Esophagus squamous epithelium (tissue), 5 donors: ENCODE measurements at places on chromosomes 5 and 9.

DNA sequence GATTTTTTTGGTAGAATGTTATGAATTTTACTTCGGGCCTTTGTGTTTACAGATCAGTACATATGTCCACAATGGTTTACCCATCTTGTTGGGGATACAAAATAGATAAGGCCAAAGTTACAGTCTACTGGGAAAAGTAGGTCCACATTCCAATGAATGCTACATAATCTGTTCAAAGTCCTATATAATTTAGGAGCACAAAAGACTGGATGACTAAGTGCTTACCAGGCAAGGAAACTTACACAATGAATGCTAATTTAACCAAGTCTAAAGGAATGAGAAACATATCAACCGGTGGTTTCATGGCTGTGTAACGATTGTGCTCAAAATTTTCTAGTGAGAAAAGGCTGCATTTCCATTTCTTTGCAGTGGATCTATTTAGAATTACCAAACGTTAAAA is 97.4 kb upstream of the TRPM3 start:
- no peaks in the 10 kb centered on the region for H3K4me1 ChIP-seq
- H3K27ac ChIP-seq, result no peak overlapping the region
- H3K4me3 ChIP-seq, result no peak overlapping the region
- H3K36me3 ChIP-seq, result no peaks in the 10 kb centered on the region
- no peaks in the 10 kb centered on the region for H3K27me3 ChIP-seq
- DNase-seq, result no peak

- H3K27me3 ChIP-seq, result no peaks in the 10 kb centered on the region
- no peak overlapping the region for H3K4me3 ChIP-seq
- no peaks in the 10 kb centered on the region for H3K4me1 ChIP-seq
- DNase-seq, result no peak
- H3K36me3 ChIP-seq, result no peaks in the 10 kb centered on the region
- H3K27ac ChIP-seq, result no peak overlapping the region
Observed at GRCh38 chr9:81371824-81372223, 317.5 kb downstream of the TLE1 start.

- peak overlapping the region; percentile 27 for H3K4me3 ChIP-seq
- peak overlapping the region; percentile 94 for H3K27ac ChIP-seq
- no peak for DNase-seq
- H3K27me3 ChIP-seq, result no peaks in the 10 kb centered on the region
- no peaks in the 10 kb centered on the region for H3K36me3 ChIP-seq
Observed at GRCh38 chr9:95045751-95046150, 271.8 kb downstream of the FANCC start.

GRCh38 chr5:73796164-73797131 is 170.5 kb downstream of the ARHGEF28 start:
- no peaks in the 10 kb centered on the region for H3K27me3 ChIP-seq
- H3K4me3 ChIP-seq, result no peak overlapping the region
- H3K4me1 ChIP-seq, result peaks cover 16% of the 10 kb centered on the region
- H3K36me3 ChIP-seq, result no peaks in the 10 kb centered on the region
- no peak for DNase-seq

GRCh38 chr5:172312286-172312685 is 28.7 kb upstream of the UBTD2 start:
- H3K36me3 ChIP-seq, result no peaks in the 10 kb centered on the region
- no peaks in the 10 kb centered on the region for H3K27me3 ChIP-seq
- no peak overlapping the region for H3K27ac ChIP-seq
- H3K4me1 ChIP-seq, result peaks cover 4% of the 10 kb centered on the region
- DNase-seq, result no peak

DNA sequence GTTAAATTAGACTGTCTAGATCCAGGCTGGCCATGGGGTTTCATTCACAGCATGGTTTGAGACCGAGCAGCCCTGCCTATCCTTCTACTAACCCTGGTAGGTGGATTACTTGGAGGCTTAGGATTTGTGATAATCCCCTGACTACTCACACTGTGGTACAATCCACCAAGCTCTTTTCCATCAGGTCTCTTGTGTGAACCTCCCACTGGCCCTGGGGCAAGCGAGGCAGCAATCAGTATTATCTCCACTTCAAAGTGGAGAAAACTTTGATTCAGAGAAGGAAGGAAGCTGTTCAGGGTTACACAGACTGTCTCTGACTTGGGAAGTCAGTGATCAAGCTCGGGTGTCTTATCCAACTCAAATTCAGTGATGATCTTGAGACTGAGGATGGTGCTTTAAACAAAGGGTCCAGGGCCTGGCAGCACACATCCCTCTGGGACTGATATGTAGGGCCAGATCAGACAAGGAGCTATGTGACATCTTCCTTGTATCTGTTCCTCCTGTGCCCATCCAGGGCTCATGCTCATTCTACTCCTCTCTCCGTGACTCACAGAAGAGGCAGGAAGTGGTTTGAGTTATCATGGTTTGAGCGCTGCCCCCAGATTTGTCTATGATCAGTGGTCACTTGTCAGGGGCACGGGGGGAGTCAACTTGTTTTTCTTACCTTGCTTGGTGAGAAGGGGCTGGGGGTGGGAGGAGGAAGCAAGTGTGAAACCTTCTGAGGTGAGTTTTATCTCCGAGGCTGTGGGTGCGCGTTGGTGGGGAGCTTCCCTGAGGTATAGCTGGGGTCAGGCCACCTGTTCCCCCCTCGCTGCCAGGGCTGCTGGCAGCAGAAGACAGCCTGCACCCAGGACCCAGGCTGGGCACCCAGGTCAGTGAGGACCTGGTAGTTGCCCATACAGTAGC is 48.6 kb downstream of the RGS3 start:
- H3K36me3 ChIP-seq, result no peaks in the 10 kb centered on the region
- no peak for DNase-seq
- no peaks in the 10 kb centered on the region for H3K27me3 ChIP-seq
- H3K4me1 ChIP-seq, result no peaks in the 10 kb centered on the region
- H3K4me3 ChIP-seq, result no peak overlapping the region

DNA sequence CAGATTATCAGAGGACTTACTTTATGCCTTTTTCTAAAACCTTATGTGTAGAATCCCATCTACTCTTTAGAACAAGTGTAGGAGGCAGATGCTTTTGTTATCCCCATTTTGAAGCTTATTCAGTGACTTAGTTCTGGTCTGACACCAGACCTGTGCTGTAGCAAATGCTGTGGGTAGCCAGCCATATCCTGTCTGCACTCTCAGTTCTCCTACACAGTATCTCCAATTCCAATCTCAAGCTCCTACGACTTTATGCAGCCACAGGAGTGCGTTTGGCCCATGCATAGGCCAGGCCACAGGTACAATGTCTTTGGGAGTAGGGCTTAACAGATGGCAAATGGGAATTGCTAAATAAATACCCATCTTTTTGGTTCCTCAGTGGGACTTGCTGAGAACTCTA is 292.6 kb downstream of the MCTP1 start:
- DNase-seq, result no peak
- H3K36me3 ChIP-seq, result no peaks in the 10 kb centered on the region
- no peaks in the 10 kb centered on the region for H3K27me3 ChIP-seq
- no peaks in the 10 kb centered on the region for H3K4me1 ChIP-seq
- H3K4me3 ChIP-seq, result no peak overlapping the region

DNA sequence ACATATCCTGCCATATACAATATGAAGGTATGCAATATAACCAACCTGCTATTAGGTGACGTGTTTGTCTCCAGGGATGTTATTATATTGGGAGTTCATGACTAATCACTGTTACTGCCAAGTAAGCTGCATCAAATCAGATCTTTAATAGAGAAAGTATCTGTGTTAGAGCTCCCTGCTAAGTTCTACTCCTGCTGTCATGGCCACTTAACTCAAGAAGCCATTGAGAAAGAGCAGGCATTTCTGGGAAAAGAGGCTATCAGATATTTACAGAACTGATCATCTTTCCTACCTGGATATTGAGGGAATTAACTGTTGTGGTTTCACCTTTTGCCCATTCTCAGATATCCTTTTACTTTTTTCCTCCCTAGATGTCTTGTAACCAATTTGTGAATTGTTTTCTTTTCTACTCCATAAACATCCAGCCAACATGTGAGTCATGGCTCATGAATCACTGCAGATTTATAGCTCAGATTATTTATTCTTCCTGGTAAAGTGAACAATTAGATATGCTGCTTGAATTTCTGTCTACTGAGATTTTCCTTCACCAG is 634.8 kb upstream of the FAM174A start:
- no peak for DNase-seq
- no peak overlapping the region for H3K4me3 ChIP-seq
- no peak overlapping the region for H3K27ac ChIP-seq
- H3K4me1 ChIP-seq, result no peaks in the 10 kb centered on the region
- no peaks in the 10 kb centered on the region for H3K27me3 ChIP-seq
- no peaks in the 10 kb centered on the region for H3K36me3 ChIP-seq

DNA sequence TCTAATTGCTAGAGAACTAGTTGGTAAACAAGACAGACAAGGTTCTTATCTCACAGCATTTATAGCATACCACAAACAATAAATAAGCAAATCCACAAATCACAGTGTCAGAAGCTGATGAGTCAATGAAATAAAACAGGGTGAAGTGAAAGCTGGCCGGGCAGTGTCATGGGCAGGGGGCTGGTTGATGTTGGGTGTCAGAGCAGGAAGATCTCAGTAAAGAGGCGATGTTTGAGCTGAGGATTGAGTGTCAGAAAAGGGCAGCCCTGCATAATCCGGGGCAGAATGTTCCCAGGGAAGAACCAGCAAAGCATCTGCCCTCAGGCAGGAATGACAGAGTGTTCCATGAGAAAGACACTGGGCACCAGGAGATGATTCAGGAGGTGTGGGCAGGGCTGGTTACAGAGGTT is 183.4 kb downstream of the GOLPH3 start:
- no peak for DNase-seq
- H3K27ac ChIP-seq, result no peak overlapping the region
- no peaks in the 10 kb centered on the region for H3K27me3 ChIP-seq
- H3K4me3 ChIP-seq, result no peak overlapping the region

GRCh38 chr5:149450199-149450598 is 71.1 kb upstream of the IL17B start:
- H3K4me3 ChIP-seq, result no peak overlapping the region
- no peak for DNase-seq
- H3K27me3 ChIP-seq, result no peaks in the 10 kb centered on the region
- H3K4me1 ChIP-seq, result peaks cover 84% of the 10 kb centered on the region

- no peaks in the 10 kb centered on the region for H3K36me3 ChIP-seq
- DNase-seq, result no peak
- peaks cover 65% of the 10 kb centered on the region for H3K4me1 ChIP-seq
- H3K4me3 ChIP-seq, result peak overlapping the region; percentile 65
- H3K27me3 ChIP-seq, result no peaks in the 10 kb centered on the region
Observed at GRCh38 chr9:133144904-133145851, 18.5 kb downstream of the GBGT1 start.

DNA sequence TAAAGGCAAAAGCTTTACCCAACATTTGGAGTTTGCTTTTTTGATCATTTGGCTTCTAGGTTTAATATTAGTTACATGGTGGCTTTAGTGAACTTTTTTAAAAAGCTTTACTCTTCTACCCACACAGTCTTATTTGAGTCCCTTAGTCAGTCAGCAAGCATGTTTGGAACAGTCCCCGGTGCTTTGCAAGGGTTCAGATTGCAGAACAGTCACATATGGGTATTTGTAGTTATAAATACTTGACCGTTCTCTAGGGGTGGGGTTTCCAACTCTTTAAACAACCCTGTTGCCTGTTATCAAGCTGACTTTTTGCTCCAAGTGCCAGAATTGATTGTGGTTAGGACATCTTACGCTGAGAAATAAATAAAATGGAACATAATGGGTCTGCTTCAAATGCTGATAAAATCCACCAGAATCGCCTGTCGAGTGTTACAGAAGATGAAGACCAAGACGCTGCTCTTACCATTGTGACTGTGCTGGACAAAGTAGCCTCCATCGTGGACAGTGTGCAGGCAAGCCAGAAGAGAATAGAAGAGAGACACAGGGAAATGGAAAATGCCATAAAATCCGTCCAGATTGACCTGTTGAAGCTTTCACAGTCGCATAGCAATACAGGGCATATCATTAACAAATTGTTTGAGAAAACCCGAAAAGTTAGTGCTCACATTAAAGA is at the start of gene CAVIN4:
Gene CAVIN4, plus strand, starts transcription at position 304 of the 673 bp plus-strand sequence. Its CDS starts 65 bp downstream, at position 369.
- no peaks in the 10 kb centered on the region for H3K4me1 ChIP-seq
- no peak for DNase-seq
- no peaks in the 10 kb centered on the region for H3K27me3 ChIP-seq

DNA sequence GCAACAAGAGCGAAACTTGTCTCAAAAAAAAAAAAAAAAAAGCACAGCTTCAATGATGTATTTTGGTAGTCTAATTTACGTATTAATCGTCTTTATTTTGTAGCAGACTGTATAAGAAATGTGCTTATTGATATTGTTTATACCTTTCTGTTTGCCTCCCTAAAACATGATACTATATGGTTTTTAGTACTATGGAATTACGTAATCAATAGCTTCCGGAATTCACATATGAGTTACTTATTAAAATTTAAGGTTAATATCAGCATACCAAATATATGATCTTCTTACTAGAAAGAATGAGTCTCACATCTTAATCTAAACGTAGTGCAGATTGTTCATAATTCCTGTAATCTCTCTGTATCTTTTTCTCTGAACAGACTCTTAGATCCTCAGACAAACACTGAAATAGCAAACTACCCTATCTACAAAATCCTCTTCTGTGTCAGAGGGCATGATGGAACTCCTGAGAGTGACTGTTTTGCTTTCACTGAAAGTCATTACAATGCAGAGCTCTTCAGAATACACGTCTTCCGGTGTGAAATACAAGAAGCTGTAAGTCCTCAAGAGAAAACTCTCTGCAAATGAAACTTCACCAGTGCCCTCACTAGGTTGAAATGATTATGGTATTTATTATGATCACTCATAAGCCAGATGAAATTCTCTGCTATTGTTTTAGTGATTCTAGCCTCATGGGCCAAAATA is 44.4 kb upstream of the GPR21 start:
- DNase-seq, result no peak
- no peaks in the 10 kb centered on the region for H3K27me3 ChIP-seq
- no peak overlapping the region for H3K4me3 ChIP-seq
- no peak overlapping the region for H3K27ac ChIP-seq
- H3K4me1 ChIP-seq, result peaks cover 5% of the 10 kb centered on the region

- no peaks in the 10 kb centered on the region for H3K36me3 ChIP-seq
- H3K4me1 ChIP-seq, result no peaks in the 10 kb centered on the region
- H3K4me3 ChIP-seq, result no peak overlapping the region
- no peak overlapping the region for H3K27ac ChIP-seq
Observed at GRCh38 chr5:76294573-76294972, 108.5 kb upstream of the IQGAP2 start.

GRCh38 chr9:109903515-109904138 is 123.6 kb downstream of the PALM2AKAP2 start:
- no peak overlapping the region for H3K4me3 ChIP-seq
- no peak for DNase-seq
- H3K27me3 ChIP-seq, result no peaks in the 10 kb centered on the region
- peaks cover 10% of the 10 kb centered on the region for H3K4me1 ChIP-seq

- peaks cover 4% of the 10 kb centered on the region for H3K4me1 ChIP-seq
- H3K4me3 ChIP-seq, result no peak overlapping the region
- no peaks in the 10 kb centered on the region for H3K27me3 ChIP-seq
- no peaks in the 10 kb centered on the region for H3K36me3 ChIP-seq
- no peak for DNase-seq
Observed at GRCh38 chr5:14218480-14218879, 75.3 kb downstream of the TRIO start.

GRCh38 chr9:124001866-124002525 is 9.6 kb upstream of the LHX2 start:
- H3K27ac ChIP-seq, result no peak overlapping the region
- peaks cover 100% of the 10 kb centered on the region for H3K27me3 ChIP-seq
- no peaks in the 10 kb centered on the region for H3K36me3 ChIP-seq
- no peak for DNase-seq
- no peak overlapping the region for H3K4me3 ChIP-seq
